ENCODE measurements at places on chromosomes 11 and 22. TPM values are rescaled to one million over a fixed set of nuclear protein-coding genes. Genes with fewer than 3 reads are reported as not detected.

The CECR2 gene
- total RNA-seq, result not detected

The HEPHL1 gene
- total RNA-seq, result 0.51 TPM

The XPNPEP3 gene
- total RNA-seq, result 5.5 TPM

The CUL5 gene
- 36.1 TPM for total RNA-seq

The GSTT2B gene
- total RNA-seq, result 0.90 TPM

The MRGPRE gene
- total RNA-seq, result not detected

The GNB1L gene
- 2.8 TPM for total RNA-seq

The IGSF22 gene
- total RNA-seq, result 1.4 TPM

The NAA40 gene
- 4.5 TPM for total RNA-seq

The MRGPRX4 gene
- total RNA-seq, result not detected

The DDX25 gene
- total RNA-seq, result not detected

The UCP3 gene
- total RNA-seq, result 0.26 TPM

The FERMT3 gene
- total RNA-seq, result 0.51 TPM

The PGR gene
- not detected for total RNA-seq

The OR6A2 gene
- total RNA-seq, result under 0.01 TPM

The TANGO2 gene
- 41.6 TPM for total RNA-seq

The KDM4D gene
- total RNA-seq, result 0.53 TPM

The TTLL12 gene
- total RNA-seq, result 53.7 TPM

The PDE2A gene
- total RNA-seq, result 1.6 TPM

The MS4A6E gene
- total RNA-seq, result not detected

The FREY1 gene
- total RNA-seq, result 1.3 TPM

The FIBIN gene
- 14.2 TPM for total RNA-seq

The OR8D4 gene
- total RNA-seq, result not detected

The SLC22A6 gene
- not detected for total RNA-seq

The FAU gene
- 539 TPM for total RNA-seq

The MAP4K2 gene
- total RNA-seq, result 7.0 TPM

The SLC25A1 gene
- total RNA-seq, result 71.6 TPM

The NLRP10 gene
- under 0.01 TPM for total RNA-seq

The HORMAD2 gene
- total RNA-seq, result not detected

The DUSP8 gene
- 0.26 TPM for total RNA-seq

The DLG2 gene
- 0.26 TPM for total RNA-seq

The MFRP gene
- not detected for total RNA-seq

The IGLL5 gene
- total RNA-seq, result not detected

The HOATZ gene
- total RNA-seq, result not detected

The IL17REL gene
- total RNA-seq, result not detected

The PLAAT5 gene
- not detected for total RNA-seq

All from bronchial epithelial cell (primary cell).